ENCODE measurements at places on chromosomes 6 and 20. TPM values are rescaled to one million over a fixed set of nuclear protein-coding genes. Genes with fewer than 3 reads are reported as not detected.
A peak's percentile ranks its signal among the peaks of the same experiment; 100 is the strongest.

The CALHM6 gene
- total RNA-seq: 3.1 TPM

The BANF2 gene
- not detected for total RNA-seq

The HLA-DOA gene
- 1.4 TPM for total RNA-seq

The FUT9 gene
- total RNA-seq: not detected

The ARHGAP40 gene
- not detected for total RNA-seq

GRCh38 chr6:34906826-34907225 lies 17.8 kb downstream of the ANKS1A start:
- H3K27me3 ChIP-seq: no peaks in the 10 kb centered on the region
- no peak overlapping the region for H3K27ac ChIP-seq
- DNase-seq: no peak
- peaks cover 17% of the 10 kb centered on the region for H3K4me1 ChIP-seq
- no peaks in the 10 kb centered on the region for H3K36me3 ChIP-seq
- no peak overlapping the region for H3K4me3 ChIP-seq

DNA sequence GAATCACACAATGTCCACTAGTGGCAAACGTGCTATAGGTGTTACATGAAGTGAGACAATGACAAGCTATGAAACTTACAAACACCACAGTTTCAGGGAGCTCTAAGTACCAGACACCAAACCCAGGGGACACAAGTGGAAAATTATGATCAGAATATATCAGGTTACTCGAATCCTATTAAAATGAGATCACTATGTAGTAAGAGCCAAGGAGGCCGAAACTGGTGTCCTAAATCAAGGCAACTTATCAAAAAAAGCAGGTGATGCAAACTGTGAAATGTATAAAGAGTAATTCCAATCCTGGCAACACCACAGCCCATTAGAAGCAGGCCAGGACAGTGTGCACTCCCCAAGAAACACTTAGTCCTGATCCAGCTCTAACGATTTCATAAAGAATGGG lies 100.3 kb downstream of the ARHGAP18 start:
- no peak overlapping the region for H3K27ac ChIP-seq
- no peaks in the 10 kb centered on the region for H3K27me3 ChIP-seq
- H3K4me1 ChIP-seq: peaks cover 2% of the 10 kb centered on the region
- DNase-seq: no peak
- no peak overlapping the region for H3K4me3 ChIP-seq

- no peaks in the 10 kb centered on the region for H3K27me3 ChIP-seq
- no peak for DNase-seq
- no peak overlapping the region for H3K4me3 ChIP-seq
- H3K4me1 ChIP-seq: peaks cover 10% of the 10 kb centered on the region
Observed at GRCh38 chr20:1882026-1882425, 13.2 kb upstream of the SIRPA start.

- H3K4me3 ChIP-seq: no peak overlapping the region
- DNase-seq: no peak
- no peaks in the 10 kb centered on the region for H3K4me1 ChIP-seq
- no peak overlapping the region for H3K27ac ChIP-seq
Observed at GRCh38 chr6:7632501-7633290, 42.7 kb downstream of the SNRNP48 start.

GRCh38 chr20:58839474-58839874 lies 11.2 kb downstream of the GNAS-AS1 start:
- H3K27me3 ChIP-seq: peaks cover 44% of the 10 kb centered on the region
- H3K36me3 ChIP-seq: peaks cover 3% of the 10 kb centered on the region
- H3K27ac ChIP-seq: no peak overlapping the region
- peak overlapping the region; percentile 51 for H3K4me3 ChIP-seq
- DNase-seq: peak; percentile 63
- peaks cover 12% of the 10 kb centered on the region for H3K4me1 ChIP-seq

DNA sequence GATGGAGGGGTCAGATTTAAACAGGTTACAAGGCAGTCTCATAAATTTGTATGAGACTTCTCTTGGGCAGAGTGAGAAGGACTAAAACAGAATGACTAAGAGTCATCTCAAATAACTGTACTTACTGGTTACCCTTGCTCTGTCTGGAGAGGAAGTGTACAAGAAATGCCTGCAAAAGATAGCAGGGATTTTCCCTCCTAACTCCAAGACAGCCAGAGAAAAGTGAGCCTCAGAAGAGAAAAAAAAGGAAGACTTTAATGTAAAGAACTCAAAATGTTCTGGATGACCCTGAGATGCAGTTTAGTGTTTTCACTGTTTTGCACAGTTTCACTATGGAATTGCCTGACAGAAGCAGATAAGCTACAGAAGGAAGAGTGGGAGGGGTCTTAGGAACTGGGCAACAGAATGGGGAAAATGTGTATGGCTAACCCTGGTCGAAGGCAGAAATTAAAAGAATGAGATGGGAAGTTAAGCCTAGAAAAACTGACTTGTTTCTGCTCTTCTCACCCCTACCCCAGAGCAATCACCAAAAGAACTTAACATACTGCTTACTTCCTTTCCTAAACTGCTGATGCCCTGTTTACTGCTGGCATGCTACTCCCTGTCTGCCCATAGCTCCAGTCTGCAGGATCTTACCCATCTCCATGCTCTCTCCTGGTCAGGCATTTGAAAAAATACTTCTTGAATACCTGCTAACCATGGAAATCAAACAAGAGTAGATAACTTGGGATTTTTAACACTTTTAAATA lies 98.1 kb upstream of the MARCKS start:
- peaks cover 2% of the 10 kb centered on the region for H3K4me1 ChIP-seq
- no peaks in the 10 kb centered on the region for H3K27me3 ChIP-seq
- H3K27ac ChIP-seq: no peak overlapping the region
- no peaks in the 10 kb centered on the region for H3K36me3 ChIP-seq
- H3K4me3 ChIP-seq: no peak overlapping the region
- DNase-seq: no peak
